ENCODE measurements at places on chromosomes 12 and 14. TPM values are rescaled to one million over a fixed set of nuclear protein-coding genes. Genes with fewer than 3 reads are reported as not detected.

Gene DENR
- total RNA-seq, result 24.6 TPM

Gene PTHLH
- 1.7 TPM for total RNA-seq

Gene INHBC
- not detected for total RNA-seq

Gene GAS2L3
- total RNA-seq, result 27.0 TPM

Gene FAM90A1
- total RNA-seq, result not detected

Gene RBM19
- 29.1 TPM for total RNA-seq

Gene TOMM20L
- total RNA-seq, result not detected

Gene SYNDIG1L
- total RNA-seq, result 0.49 TPM

Gene GPR137C
- total RNA-seq, result 1.7 TPM

Gene ITGB7
- 3.4 TPM for total RNA-seq

Gene MIA2
- total RNA-seq, result 17.6 TPM

Gene MAP3K9
- 0.38 TPM for total RNA-seq

Gene FGF23
- total RNA-seq, result not detected

Gene CISTR
- not detected for total RNA-seq

Gene SLC6A12
- 4.4 TPM for total RNA-seq

Gene FKBP11
- 6.8 TPM for total RNA-seq

Gene ABHD12B
- total RNA-seq, result not detected

Gene GPR132
- 3.6 TPM for total RNA-seq

Gene PCBP2
- total RNA-seq, result 622 TPM

Gene OR4E2
- total RNA-seq, result not detected

Gene CKB
- 275 TPM for total RNA-seq

Gene INHBE
- not detected for total RNA-seq

Gene MYF6
- not detected for total RNA-seq

Gene RNASE12
- not detected for total RNA-seq

Gene METTL25
- 9.6 TPM for total RNA-seq

Gene DNAJC22
- total RNA-seq, result not detected

Gene KRT71
- total RNA-seq, result not detected
